ENCODE measurements at places on chromosomes 2 and 18.

DNA sequence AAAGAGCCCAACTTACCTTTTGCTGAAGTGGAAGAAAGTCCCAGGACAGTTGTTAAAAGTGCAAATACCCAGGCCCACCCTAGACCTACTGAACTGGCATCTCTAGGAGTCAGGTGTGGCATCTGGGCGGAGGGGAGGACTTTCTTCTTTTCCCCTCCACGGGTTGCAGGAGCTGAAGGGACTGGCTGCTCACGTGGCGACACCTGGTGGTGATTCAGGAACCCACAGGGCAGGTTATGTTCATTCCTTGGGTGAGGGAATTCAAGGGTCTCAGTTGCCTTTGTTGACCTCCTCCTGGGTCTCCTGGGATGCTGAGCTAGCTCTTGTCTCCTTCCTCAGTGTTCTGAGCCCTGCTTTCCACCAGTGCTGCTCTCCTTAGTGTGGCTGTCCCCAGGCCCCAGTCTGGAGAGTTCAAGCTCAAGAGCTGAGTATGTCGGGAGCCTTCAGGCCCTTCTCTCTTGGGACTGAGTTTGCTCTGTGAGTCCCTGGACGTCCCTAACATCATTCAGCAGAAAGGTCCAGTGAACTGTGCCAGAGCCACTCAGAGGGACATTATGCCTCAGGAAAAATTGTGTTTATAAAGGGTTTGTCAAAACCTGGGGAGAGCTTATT is 56.9 kb downstream of the DYSF start:
- DNase-seq, result peak; percentile 59

- no peak for DNase-seq
Observed at GRCh38 chr2:223123855-223124610, 72.0 kb downstream of the KCNE4 start.

DNA sequence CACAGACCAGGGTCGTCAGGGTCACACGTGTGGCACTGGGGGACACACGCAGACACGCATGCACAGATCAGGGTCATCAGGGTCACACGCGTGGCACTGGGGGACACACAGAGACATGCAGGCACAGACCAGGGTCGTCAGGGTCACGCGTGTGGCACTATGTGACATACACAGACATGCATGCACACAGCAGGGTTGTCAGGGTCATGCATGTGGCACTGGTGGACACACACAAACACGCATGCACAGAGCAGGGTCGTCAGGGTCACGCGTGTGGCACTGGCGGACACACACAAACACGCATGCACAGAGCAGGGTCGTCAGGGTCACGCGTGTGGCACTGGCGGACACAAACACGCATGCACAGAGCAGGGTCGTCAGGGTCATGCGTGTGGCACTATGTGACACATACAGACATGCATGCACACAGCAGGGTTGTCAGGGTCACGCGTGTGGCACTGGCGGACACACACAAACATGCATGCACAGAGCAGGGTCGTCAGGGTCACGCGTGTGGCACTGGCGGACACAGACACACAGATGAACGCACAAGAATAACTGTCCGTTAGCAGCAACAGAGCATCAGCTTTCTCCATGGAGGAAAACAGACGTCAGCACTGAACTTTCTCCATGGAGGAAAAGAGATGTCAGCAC is 34.9 kb downstream of the HDAC4 start:
- DNase-seq, result no peak

DNA sequence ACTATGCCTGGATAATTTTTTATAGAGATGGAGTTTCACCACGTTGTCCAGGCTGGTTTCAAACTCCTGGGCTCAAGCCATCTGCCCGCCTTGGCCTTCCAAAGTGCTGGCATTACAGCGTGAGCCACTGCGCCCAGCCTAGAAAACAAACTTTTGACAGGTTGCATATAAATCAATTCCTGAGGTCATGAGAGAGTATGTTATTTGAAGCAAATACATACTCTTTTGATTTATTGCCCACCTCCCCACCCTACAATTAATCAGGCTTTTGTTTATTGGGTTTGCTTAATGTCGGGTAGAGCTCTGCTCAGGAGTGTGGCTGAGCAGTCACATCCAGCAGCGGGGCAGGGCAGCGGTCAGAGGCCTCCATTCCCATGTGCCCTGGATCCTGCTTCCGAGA is 37.9 kb upstream of the ASB1 start:
- DNase-seq, result no peak

GRCh38 chr18:46891742-46892214 is 25.5 kb downstream of the PIAS2 start:
- DNase-seq, result no peak

DNA sequence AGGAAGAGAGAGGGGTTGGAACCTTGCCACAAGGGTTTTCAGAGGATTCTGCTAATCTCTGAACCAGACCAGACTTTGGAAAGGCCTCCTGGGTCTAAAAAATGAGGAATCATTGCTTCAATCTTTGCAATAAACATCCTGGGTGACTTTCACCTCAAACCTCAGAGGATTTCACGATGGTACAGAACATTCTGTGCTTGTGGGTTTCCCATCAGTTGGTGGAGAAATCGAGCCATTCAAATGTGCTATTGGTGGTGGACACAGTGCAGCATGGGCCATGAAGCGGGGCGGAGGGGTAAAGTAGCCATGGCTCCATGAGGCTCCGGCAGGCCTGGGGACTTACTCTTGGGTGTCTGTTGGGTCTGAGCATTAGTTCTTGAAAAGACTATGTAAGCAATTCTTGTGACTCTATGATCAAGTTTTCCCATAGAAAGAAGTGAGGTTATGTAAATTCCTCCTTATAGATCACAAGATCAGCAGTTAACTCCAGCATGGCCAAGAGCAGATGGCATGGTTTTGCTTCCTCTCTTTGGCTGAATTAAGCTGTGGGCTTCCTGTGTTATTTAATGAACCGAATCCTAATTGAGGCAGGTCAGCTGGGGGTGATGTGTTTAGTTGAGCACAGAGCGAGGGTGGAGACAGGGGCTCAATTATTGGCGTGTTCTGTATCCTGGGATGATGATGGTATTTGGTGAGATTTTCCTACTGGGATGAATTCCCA is 1.9 kb upstream of the IL1R2 start:
- no peak for DNase-seq

DNA sequence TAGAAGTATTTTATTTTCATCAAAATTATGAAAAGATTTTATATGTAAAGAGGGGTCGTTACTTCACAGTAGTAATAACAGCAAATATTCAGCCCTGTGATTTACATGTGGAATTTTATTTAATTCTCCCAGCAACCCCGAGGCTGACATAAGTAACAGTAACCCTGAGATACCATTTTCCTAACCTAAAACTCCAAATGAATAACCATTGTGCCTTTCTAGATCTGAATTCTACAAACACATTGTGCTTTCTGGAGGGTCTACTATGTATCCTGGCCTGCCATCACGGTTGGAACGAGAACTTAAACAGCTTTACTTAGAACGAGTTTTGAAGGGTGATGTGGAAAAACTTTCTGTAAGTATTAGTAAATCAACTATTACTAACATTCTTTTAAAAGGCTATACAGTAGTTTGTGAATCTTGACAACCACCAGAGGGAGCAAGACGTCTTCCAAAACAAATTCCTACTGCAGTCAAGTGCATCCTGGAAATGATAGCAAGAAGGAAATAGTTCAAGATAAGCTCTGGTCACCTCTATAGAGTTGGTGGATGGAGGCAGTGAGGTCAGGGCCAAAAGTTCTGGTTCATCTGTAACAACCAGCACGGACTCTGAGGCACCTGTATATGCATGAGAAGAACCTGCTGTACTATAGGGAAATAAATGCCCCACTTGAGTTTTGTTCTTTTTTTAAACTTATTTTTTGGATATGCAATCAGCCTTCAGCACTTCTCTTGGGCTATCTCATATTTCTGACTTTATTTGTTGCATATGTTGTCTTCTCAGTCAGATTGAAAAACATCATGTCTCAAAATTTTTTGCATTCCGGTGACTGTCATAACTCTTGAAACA is 37.4 kb downstream of the ACTR2 start:
- DNase-seq, result peak; percentile 54

GRCh38 chr2:39375917-39376316 is 61.2 kb downstream of the MAP4K3 start:
- DNase-seq, result no peak

- no peak for DNase-seq
Observed at GRCh38 chr2:55581435-55581834, 36.0 kb downstream of the PPP4R3B start.

- no peak for DNase-seq
Observed at GRCh38 chr2:210230518-210230917, 5.3 kb upstream of the ACADL start.

All from Panc1 (cell line).